ENCODE measurements at places on chromosomes 4 and X. TPM values are rescaled to one million over a fixed set of nuclear protein-coding genes. Genes with fewer than 3 reads are reported as not detected.

DNA sequence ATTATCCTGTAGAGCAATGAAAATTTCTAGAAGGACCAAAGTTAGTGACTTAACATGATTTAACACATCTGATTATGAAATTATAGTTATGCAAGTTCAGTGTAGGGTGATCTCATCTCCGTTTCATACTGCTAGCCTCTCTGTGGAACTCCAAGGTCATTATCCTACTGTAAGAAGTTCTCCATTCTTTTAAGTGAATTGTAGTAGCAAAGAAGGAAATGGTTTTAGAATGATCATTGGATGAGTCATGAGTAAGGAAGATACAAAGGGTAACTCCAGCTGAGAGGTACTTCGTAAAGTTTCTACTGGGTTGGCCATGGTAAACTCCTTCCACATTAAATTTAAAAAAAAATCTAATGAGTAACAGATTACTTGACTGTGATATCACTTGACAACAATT lies 215.0 kb upstream of the GIMD1 start:
- H3K27me3 ChIP-seq: no peaks in the 10 kb centered on the region
- peaks cover 3% of the 10 kb centered on the region for H3K4me1 ChIP-seq

GRCh38 chrX:119094819-119095218 lies 22.0 kb downstream of the CT47C1 start:
- no peaks in the 10 kb centered on the region for H3K27me3 ChIP-seq
- no peaks in the 10 kb centered on the region for H3K36me3 ChIP-seq

GRCh38 chrX:19774905-19775304 lies 112.5 kb downstream of the SH3KBP1 start:
- DNase-seq: no peak
- no peaks in the 10 kb centered on the region for H3K27me3 ChIP-seq
- no peak overlapping the region for H3K27ac ChIP-seq
- H3K36me3 ChIP-seq: no peaks in the 10 kb centered on the region

- no peaks in the 10 kb centered on the region for H3K4me1 ChIP-seq
- H3K36me3 ChIP-seq: no peaks in the 10 kb centered on the region
- H3K27me3 ChIP-seq: peaks cover 2% of the 10 kb centered on the region
- no peak overlapping the region for H3K27ac ChIP-seq
- H3K4me3 ChIP-seq: no peak overlapping the region
- peak; percentile 90 for DNase-seq
These were observed 58.7 kb upstream of the DHX15 start for GRCh38 chr4:24642981-24643547.

DNA sequence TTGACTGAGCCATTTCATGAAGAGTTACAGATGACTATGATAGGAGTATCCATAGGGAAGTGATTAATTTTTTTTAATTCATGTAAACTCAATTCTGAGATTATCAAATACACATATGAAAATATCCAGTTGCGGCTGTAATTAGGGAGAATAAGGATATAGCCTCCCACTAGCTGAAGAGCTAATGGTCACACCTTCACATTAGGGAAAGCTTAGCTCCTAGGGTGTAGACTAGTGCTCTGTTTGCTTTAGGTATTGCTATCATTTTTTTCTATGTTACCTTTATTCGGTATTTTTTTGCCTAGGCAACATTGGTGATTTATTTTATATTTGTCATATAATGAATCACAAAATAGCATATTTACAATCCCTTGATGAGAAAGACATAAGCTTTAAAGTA lies 39.6 kb upstream of the EPGN start:
- H3K4me3 ChIP-seq: no peak overlapping the region
- no peak for DNase-seq
- no peak overlapping the region for H3K27ac ChIP-seq
- no peaks in the 10 kb centered on the region for H3K36me3 ChIP-seq

The ETNPPL gene
- polyA plus RNA-seq: not detected

The FABP2 gene
- not detected for polyA plus RNA-seq

- H3K4me3 ChIP-seq: no peak overlapping the region
- no peaks in the 10 kb centered on the region for H3K27me3 ChIP-seq
- H3K36me3 ChIP-seq: no peaks in the 10 kb centered on the region
- DNase-seq: no peak
These were observed 3.9 kb upstream of the UFSP2 start for GRCh38 chr4:185429660-185430059.

DNA sequence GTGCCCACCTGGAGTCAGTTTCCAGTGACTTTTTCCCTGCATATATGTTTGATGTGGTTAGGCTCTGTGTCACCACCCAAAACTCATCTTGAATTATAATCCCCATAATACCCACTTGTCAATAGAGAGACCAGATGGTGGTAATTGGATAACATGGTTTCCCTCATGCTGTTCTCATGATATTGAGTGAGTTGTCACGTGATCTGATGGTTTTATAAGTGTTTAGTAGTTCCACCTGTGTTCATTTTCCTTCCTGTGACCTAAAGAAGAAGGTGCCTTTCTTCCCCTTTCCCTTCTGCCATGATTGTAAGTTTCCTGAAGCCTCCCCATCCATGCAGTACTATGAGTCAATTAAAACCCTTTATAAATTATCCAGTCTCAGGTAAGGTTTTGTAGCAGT lies 740.9 kb downstream of the ARAP2 start:
- no peak for DNase-seq
- no peaks in the 10 kb centered on the region for H3K36me3 ChIP-seq
- H3K4me3 ChIP-seq: no peak overlapping the region
- H3K4me1 ChIP-seq: no peaks in the 10 kb centered on the region

GRCh38 chrX:150018931-150019361 lies 80.7 kb upstream of the EOLA2 start:
- H3K4me1 ChIP-seq: no peaks in the 10 kb centered on the region
- peak; percentile 48 for DNase-seq
- H3K4me3 ChIP-seq: no peak overlapping the region
- H3K36me3 ChIP-seq: no peaks in the 10 kb centered on the region
- peak overlapping the region; percentile 20 for H3K27ac ChIP-seq

- H3K27ac ChIP-seq: no peak overlapping the region
- H3K36me3 ChIP-seq: no peaks in the 10 kb centered on the region
- DNase-seq: no peak
- no peaks in the 10 kb centered on the region for H3K27me3 ChIP-seq
- H3K4me1 ChIP-seq: no peaks in the 10 kb centered on the region
- no peak overlapping the region for H3K4me3 ChIP-seq
These were observed 441.0 kb downstream of the GPM6A start for GRCh38 chr4:175371091-175371490.

The COX7B2 gene
- not detected for polyA plus RNA-seq

DNA sequence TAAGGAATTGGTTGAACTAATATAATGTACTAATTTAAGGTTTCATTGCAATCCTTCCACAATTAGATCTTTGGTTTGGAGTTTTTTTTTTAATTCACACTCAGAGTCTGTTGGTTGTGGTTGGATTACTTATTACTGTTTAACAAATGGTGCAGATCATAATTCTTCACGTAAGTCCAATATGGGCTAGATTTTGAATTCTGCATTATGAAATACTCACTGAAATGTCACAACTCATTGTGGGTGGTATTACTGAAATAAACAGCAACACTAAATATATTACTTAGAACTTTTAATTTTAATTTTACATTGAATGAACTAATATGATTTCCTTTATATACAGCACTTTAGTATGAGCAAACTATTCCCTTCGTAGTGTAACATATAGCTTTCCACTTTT lies 94.2 kb upstream of the MYOZ2 start:
- DNase-seq: no peak
- H3K4me3 ChIP-seq: peak overlapping the region; percentile 6
- peak overlapping the region; percentile 86 for H3K27ac ChIP-seq
- no peaks in the 10 kb centered on the region for H3K27me3 ChIP-seq
- peaks cover 25% of the 10 kb centered on the region for H3K4me1 ChIP-seq

DNA sequence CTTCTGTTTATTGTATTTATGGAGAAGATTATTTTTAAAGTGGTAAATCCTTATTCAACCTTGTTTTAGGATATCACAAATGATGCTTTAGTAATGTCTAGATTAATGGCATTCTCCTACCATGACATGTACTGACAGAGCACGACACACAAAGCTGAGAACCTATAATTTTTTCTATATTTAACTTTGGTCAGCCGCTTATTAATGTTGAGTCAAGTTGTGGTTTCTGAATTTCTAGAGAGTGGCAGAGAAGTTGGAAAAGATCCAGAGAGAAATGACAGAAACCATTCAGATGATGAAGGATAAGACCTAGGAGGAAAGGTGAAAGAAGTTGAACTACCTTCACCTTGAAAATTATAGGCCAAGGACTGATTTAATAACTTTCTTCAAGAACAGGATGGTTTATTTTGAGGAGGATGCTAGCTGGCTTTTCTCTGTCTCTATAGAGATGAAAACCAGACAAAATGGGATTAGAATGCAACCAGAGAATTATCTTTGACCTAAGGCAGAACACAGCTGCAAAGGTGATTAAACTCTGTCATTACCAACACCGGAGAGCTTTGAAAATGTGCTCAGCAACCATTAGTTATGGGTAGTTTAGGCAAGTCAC lies 62.6 kb upstream of the TSPAN5 start:
- no peaks in the 10 kb centered on the region for H3K36me3 ChIP-seq
- H3K27ac ChIP-seq: no peak overlapping the region
- H3K27me3 ChIP-seq: no peaks in the 10 kb centered on the region
- no peaks in the 10 kb centered on the region for H3K4me1 ChIP-seq
- no peak overlapping the region for H3K4me3 ChIP-seq

GRCh38 chrX:94288325-94288724 lies 614.3 kb downstream of the FAM133A start:
- H3K36me3 ChIP-seq: no peaks in the 10 kb centered on the region
- H3K4me3 ChIP-seq: no peak overlapping the region
- H3K4me1 ChIP-seq: no peaks in the 10 kb centered on the region
- DNase-seq: no peak
- H3K27me3 ChIP-seq: no peaks in the 10 kb centered on the region
- H3K27ac ChIP-seq: no peak overlapping the region

DNA sequence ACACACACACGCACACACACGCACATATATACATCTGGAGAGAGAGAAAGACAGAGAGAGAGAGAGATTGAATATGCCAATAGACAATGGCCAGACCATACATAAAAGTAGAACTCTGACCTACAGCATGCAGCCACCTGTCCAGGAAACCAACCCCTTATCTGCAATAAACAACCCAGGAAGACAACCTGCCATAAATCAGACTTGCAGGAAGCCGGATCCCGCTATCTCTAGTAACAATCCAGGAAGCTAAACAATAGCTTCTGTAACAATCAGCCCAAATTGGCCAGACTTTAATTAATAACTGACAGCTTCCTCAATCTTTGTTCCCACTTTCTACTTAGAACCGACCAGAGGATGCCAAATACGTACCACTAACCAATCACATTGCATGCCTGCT lies 173.2 kb downstream of the LDB2 start:
- H3K27ac ChIP-seq: no peak overlapping the region
- no peaks in the 10 kb centered on the region for H3K27me3 ChIP-seq
- H3K4me1 ChIP-seq: peaks cover 2% of the 10 kb centered on the region
- no peaks in the 10 kb centered on the region for H3K36me3 ChIP-seq
- DNase-seq: no peak

The UGT2A3 gene
- not detected for polyA plus RNA-seq

- H3K36me3 ChIP-seq: no peaks in the 10 kb centered on the region
- H3K27ac ChIP-seq: no peak overlapping the region
- no peaks in the 10 kb centered on the region for H3K27me3 ChIP-seq
- no peaks in the 10 kb centered on the region for H3K4me1 ChIP-seq
- DNase-seq: no peak
These were observed 13.1 kb downstream of the RAB33A start for GRCh38 chrX:130184857-130185256.

The PF4V1 gene
- polyA plus RNA-seq: not detected

- no peaks in the 10 kb centered on the region for H3K27me3 ChIP-seq
- no peak overlapping the region for H3K27ac ChIP-seq
- DNase-seq: no peak
- H3K4me3 ChIP-seq: no peak overlapping the region
- no peaks in the 10 kb centered on the region for H3K36me3 ChIP-seq
These were observed 63.5 kb upstream of the EMCN start for GRCh38 chr4:100581337-100581736.

DNA sequence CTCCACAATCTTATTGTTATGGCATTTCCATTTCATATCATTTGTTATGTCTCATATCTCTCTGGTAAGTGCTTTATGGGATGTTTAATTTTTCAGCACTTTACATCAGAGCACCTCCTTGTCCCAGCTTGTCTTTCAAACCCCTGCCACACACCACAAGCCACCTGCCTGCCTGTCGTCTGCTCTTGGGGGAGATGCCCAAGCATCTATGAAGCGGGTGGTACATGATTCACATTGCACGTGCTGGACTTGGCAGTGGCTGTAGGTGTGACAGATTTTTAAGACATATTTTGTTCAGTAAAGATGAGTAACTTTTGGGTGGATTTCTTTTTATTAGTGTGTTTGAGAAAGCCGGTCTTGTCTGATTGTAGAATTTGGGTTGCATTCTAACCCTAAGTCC lies 14.2 kb upstream of the SPATA4 start:
- H3K36me3 ChIP-seq: no peaks in the 10 kb centered on the region
- no peak overlapping the region for H3K27ac ChIP-seq
- no peaks in the 10 kb centered on the region for H3K27me3 ChIP-seq

DNA sequence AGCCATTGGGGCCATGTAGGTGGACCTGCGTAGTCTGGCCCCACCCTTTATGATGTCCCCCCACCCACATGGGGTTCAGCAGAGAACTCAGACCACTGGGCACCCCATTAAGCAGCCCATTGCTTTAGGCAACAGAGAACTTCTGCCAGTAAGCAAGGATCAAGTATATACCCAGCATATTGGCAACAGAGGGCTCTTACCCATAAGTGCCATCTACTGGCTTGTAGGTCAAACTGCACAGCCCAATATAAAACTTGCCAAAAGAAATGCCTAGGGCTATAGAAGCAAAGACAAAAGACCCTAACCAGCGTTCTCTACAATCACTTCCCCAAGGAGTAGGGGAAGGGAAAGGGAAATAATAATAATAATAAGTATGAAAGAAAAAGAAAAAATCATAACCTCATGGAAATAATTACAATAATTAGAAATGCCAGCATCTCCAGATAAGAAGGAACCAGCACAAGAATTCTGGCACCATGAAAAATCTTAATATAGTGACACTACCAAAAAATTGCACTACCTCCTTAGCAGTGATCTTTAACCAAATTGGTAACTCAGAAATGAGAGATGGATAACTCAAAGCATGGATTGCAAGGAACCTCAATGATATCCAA lies 1090.7 kb downstream of the FAT4 start:
- no peaks in the 10 kb centered on the region for H3K36me3 ChIP-seq
- peak; percentile 24 for DNase-seq

- H3K27ac ChIP-seq: no peak overlapping the region
- H3K4me3 ChIP-seq: no peak overlapping the region
- H3K4me1 ChIP-seq: peaks cover 34% of the 10 kb centered on the region
These were observed 5.7 kb downstream of the WFS1 start for GRCh38 chr4:6275351-6275750.

- no peaks in the 10 kb centered on the region for H3K27me3 ChIP-seq
- no peak overlapping the region for H3K27ac ChIP-seq
- H3K4me3 ChIP-seq: no peak overlapping the region
- H3K4me1 ChIP-seq: no peaks in the 10 kb centered on the region
- peak; percentile 29 for DNase-seq
These were observed 195.7 kb upstream of the IL1RAPL1 start for GRCh38 chrX:28391528-28391927.

Measured in fibroblast of lung (primary cell).